Activated CD4-positive, CD25-positive, alpha-beta regulatory T cell treated with anti-CD3 and anti-CD28 coated beads, Interleukin-2, amount 50 U/mL, for 72 hours (primary cell): ENCODE measurements at places on chromosomes 2 and 18.
A peak's percentile ranks its signal among the peaks of the same experiment; 100 is the strongest.

- no peak for DNase-seq
These were observed 86.1 kb downstream of the SH3YL1 start for GRCh38 chr2:177733-178132.

DNA sequence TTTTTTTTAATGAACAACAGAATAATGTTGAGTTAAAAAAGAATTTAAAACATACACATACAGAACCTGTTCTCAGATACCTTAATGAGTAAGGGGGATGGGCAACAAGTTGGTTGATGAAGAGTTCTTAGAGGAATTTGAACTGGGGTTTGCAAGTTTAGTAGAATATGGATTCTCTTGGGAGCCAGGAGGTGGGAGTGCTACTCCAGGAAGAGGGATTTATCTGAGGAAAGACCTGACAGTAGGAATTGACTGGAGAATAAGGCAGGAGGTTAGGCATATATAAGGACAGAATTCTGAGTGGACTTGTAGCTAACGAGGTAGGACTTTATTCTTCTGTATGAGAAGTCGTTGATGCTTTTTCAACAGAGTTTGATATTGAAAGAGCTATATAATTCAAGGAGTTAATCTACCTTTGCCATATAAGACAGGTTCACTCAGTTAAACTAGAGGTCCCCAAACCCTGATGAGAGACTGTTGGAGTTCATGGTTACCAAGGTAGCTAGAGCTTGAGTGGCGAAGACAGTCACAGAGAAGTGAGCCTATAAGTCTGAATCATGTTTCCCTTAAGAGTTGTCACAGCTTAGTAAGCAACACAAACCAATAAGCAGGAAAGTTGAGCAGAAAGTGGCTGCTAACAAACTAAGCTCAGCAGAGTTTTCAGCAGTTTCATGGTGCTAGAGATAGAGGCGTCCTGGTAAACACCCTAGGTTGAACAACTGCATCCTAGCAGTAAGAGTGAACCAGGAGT lies 88.2 kb downstream of the NCOA1 start:
- DNase-seq = no peak

DNA sequence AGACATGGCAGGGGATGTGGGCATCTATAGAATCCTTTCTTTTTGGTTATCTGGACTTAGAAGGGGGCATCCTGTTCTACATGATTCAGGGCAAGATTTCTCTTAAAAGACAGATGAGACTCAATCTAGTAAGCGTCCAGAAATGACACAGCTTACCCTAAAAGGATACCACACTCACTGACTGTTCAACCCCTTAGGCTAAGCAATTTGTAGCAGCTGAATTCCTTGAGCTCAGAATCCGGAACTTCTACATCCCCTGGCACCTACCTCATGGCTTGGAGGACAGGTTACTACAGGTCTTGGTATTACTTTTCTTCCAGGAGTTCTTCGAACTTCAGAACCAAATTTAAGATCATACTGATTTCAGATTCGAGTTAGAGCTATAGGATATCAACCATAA lies 138.4 kb downstream of the LAMA3 start:
- DNase-seq = no peak

DNA sequence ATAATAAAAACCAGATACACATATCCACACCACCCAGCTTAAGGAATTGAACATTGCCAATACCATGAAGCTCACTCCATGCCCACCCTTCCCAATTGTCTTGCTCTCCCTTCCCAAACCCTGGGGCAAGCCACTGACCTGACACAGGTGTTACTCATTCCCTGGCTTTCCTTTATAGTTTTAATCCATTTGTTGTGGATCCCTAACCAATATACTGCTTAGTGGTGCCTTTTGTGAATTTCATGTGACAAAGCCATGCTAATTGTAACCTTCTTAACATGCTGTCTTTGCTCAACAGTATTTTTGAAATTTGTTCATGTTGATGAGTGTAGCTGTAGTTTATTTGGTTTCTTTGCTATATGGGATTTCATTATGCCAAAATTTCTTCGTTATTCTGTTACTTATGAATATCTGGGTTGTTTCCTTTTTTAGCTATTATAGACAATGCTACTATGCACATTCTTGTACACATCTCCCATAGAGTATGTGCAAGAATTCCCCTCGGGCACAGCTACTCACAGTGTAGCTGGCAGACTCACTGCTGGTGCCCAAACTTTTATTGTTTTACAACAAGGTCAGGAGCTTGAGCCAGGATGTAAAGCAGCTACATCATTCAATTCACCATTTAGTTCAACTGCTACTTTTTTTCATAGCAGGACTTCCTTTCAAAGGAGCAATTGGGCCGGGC lies 90.8 kb upstream of the ATL2 start:
- DNase-seq = no peak

- no peak for DNase-seq
These were observed 48.1 kb upstream of the GALR1 start for GRCh38 chr18:77201506-77201905.

GRCh38 chr2:9753665-9754531 lies 89.4 kb upstream of the TAF1B start:
- DNase-seq = peak; percentile 53

- no peak for DNase-seq
These were observed 602.9 kb downstream of the ARHGAP15 start for GRCh38 chr2:143732076-143732475.

DNA sequence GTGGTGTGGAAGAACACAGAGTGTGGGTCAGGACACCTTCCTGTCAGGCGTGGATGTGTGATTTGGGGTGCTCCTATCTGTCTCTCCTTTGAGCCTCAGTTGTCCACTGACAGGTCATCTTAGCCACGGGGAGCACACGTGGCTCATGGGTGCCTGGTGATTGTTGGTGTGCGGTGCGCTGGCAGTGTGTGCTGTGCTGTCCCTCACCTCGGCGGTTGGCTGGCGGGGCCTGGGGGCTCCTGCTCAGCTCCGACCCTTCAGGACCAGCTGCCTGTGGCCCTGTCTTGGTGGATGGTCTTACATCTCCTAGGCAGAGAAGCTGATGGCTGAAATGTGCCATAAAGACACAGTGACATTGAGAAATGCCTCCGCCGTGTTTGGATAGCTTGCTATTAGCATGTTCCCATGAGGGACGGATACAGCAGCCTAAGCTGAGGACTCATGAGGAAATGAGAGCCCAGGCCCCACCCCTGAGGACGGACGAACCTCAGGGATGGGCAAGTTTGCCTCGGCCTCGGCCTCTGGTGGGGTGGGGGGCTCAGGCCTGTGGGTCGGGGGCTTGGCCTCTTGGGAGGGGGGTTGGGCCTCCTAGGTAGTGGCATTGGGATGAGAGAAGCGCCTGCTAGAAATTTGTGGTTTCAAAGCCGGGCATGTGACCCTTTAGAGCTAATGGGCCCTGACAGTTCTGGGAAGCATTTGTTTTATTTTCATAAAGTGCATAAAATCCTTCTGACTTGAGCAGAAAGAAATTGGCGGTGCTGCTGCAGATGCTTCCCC lies 20.3 kb upstream of the ASB1 start:
- DNase-seq = no peak

DNA sequence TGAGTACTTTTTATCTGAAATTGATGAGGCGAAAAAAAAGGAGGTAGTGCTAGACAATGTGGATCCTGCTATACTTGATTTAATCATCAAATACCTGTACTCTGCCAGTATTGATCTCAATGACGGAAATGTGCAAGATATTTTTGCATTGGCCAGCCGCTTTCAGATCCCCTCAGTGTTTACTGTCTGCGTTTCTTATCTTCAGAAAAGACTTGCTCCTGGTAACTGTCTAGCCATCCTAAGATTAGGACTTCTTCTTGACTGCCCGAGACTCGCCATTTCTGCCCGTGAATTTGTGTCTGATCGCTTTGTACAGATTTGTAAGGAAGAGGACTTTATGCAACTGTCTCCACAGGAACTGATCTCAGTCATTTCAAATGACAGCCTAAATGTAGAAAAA lies 453 bp downstream of the KLHL41 start:
- DNase-seq = no peak

GRCh38 chr18:45329316-45329715 lies 286.0 kb upstream of the SLC14A2 start:
- no peak for DNase-seq

GRCh38 chr18:37561986-37562385 lies 3.6 kb downstream of the CELF4 start:
- no peak for DNase-seq

DNA sequence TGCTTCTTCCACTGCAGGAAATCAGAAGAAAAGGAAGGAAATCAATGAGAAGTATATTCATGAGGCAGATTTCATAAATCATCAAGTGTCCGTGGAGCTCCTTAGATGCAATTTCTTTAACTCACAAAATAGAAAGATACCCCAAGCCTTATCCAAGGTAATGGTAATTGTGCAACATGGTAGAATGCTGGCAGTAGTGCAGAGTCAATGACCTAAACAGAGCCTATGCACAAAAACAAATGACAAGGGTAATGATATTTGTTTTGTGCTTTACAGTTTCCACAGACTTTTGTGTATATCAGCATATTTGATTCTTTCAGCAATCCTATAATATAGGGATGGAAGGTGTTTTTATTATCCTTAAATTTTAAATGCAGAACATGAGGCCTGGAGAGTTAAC lies 102.7 kb downstream of the SETBP1 start:
- DNase-seq = no peak

GRCh38 chr2:239557516-239557915 lies 156.7 kb upstream of the HDAC4 start:
- no peak for DNase-seq

DNA sequence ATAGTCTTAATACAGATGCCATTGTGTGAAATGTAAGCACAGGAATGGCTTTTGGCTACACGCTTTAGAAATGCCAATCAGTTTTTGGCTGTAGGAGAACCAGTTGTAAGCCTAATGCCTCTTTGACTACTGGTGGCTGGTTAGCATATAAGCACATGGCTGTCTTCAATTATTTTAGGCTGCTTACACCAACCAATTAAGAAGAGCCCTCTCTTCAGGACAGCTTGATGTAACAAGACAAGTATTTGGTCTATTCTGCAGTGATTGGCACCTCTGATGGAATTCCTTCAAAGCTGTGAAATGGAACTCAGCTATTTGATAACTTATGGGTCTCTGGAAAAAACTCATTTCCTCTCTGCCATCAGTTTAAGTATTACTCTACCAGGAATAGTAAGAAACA lies 680.1 kb upstream of the FSHR start:
- DNase-seq = no peak

- DNase-seq = no peak
These were observed 66.8 kb downstream of the UXS1 start for GRCh38 chr2:106127282-106127771.

DNA sequence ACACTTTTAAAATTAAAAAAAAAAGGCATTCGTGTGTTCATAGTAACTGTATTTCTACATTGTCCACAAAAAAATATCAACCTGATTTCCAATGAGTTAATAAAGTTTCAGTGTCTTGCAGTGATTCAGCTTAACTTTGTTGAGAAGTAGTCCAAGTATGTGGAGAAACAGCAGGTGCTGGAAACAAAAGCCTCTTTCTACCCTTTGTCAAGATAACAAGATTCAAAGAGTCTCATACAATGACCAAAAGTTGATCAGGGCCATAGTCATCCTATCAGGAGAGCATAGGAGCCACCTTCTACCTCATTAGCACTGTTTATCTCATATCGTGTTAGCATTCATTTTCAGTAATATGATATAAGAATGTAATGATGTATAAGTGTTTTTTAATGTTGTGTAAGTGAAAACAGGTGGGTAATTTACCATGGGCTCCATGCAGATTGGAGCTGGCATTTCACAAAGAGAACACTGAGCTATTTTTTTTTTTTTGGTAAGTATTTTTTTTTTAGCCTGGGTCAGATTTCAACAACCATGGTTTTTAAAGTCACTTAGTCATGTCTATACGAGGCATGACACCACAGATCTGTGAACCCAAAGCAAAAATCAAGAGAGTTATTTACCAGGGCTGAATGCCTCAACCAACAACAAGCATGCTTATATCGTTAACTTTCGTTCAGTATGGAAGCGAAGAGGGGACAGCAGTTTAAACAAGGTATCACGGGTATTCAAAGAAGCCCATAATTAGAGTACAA lies 165.0 kb upstream of the ZNF521 start:
- DNase-seq = no peak

- DNase-seq = no peak
These were observed 240.9 kb downstream of the SLC8A1 start for GRCh38 chr2:40210968-40211353.

DNA sequence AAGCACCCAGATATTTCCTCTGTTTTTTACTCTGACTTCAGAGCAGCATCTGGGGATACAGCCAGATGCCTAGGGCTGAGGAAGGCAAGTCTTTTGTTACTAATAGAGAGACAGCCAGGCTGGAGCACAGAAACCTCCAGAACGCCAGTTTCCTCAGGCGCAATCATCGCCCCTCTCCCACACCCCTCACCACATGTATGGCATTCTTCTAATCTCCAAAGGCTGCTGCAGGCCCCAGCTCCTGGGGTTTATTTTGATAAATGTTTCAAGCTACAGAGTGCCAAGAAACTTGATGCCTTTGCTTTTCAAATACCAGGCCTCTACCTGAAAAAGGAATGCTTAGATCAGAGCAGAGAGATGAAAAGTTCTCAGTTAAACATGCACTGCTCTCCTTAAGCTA lies 283.6 kb downstream of the RBM43 start:
- DNase-seq = no peak

- no peak for DNase-seq
These were observed 112.3 kb downstream of the TNS1 start for GRCh38 chr2:217890445-217890844.

DNA sequence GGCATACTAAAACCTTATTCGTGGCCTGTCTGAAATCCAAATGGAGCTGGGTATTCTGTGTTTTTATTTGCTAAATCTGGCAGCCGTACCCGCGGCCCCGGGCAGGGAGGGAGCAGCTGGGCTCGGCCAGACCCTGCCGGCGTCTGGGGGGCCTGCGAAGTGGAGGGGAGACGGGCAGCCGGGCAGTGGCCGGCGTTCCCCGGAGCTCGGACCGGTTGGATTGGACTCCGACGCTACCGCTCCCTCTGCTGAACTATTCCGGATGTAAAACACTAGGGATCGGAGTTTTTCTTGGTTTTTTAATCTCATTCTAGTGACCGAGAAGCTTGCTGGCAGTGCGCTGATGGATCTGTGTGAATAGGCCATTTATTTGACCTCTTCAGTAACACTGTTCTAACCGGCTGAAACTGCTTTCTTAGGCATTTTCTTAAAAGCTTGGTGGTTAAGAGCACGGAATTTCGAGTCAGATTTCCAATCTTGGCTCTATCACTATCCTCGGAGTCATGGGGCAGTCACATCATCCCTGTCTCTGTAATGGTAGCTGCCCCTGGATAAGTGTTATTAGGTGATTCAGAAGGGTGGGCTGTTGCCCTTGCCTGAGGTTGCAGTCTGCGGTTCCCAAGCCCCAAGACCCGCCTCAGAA lies 694 bp downstream of the UNC50 start:
- no peak for DNase-seq

DNA sequence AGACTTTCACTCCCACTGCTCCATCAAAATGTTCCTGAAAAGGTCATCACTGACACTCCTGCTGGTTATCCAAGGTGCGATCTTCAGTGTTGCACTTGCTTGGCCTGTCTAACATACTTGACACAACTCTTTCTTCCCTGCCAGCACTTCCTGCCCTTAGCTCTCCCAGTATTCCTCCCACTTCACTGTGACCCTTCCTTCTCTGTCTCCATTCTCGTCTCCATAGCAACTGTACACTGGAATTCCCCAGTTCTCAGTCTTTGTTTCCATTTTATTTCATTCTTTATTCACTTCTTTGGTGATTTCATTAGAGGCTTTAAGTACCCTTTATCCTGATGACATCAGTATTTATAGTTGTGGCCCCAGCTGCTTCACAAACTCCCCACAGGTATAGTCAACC lies 333.0 kb downstream of the IRS1 start:
- DNase-seq = no peak

GRCh38 chr18:56322406-56322805 lies 316.0 kb downstream of the TXNL1 start:
- DNase-seq = no peak
